ENCODE measurements at places on chromosomes 7 and 10.

GRCh38 chr10:60338002-60338564, 51.6 kb downstream of the ANK3 start:
- DNase-seq: no peak

DNA sequence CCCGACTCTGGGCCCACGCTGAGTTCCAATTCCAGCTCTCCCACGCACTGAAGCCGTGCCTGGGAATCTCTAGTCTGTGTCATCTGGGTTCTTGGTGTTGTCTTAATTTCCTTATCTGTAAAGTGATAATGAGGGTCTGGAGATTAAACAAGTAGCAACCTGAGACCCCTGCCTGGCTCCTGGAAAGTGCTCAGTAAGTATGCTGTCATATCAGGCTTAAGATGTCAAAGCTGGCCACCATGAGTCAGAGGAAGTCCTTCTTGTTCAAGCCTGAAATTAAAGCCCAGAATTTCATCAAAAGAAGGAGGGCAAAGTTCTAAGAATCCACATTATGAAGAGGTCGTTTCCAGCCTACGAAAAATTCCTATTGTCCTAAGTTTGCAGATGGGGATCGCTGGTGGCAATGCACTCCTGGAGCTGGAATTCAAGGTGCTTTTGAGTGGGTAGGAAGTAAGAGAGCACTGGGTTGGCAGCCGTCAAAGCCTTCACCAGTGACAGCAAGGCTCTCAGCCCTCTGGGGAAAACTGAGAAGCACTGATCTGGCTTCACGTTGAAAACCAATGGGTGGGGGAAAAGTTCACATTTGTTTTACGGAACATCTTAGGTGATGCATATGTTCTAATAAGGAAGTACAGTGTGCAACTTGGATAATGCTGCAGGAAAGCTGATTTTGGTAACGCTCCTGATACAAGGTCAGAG, 50.3 kb upstream of the NCAPG2 start:
- no peak for DNase-seq

DNA sequence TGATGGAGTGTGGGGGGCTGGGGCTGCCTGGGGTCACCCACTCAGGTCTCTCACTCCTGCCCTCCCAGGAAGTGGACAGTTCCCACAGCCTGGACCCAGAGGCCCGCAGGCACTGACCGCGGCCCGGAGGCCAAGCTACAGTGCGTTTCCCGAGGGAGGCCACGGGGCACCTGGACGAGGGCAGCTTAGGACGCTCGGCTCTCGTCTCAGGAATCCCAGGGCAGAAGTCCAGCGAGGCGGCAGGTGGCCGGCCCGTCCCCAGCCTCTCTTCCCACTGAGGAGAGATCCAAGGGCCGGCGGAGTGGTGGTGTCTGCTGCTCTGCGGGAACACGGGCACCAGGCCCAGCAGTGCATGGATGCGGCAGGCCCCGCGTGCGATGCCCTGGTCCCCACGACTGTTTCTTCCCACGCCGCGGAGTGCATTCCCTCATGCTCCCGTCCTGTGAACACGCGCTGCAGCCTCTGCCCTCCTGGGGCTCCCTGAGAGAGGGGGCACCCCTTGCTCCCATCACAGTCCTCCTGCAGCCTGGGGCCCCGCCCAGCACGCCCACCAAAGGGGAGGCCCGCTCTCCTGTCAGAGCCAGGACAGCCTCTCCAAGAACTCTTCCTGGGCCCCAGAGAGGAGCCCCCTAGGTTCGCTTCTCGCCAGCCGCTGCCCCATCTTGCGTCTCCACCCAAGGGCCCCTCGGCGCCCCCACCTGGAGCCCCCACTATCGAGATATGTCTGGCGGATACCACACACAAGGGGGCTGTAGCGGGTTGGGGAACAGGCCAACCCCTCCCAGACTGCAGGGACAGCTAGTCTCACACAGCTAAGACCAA, 24.3 kb upstream of the GPR146 start:
- no peak for DNase-seq

DNA sequence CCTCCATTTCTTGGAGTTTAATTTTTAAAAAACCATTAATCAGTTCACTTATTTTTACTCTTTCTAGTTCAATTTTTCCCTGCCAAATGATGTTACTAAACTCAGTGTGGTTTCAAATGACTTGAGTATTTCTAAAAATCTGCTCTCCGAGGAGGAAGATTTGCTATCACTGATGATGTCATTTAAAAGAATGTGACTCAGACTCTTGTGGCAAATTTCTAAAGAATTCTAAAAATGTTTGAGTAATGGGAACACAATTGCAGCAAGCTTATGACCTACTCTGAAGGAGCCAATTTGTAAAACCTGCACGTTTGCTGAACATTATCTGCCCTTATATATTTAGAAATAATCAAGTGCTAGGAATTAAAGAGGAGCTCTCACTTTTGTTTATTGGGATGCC, 88.6 kb downstream of the SPAG6 start:
- DNase-seq: no peak

GRCh38 chr7:92987095-92987494, 130.7 kb downstream of the SAMD9 start:
- no peak for DNase-seq

DNA sequence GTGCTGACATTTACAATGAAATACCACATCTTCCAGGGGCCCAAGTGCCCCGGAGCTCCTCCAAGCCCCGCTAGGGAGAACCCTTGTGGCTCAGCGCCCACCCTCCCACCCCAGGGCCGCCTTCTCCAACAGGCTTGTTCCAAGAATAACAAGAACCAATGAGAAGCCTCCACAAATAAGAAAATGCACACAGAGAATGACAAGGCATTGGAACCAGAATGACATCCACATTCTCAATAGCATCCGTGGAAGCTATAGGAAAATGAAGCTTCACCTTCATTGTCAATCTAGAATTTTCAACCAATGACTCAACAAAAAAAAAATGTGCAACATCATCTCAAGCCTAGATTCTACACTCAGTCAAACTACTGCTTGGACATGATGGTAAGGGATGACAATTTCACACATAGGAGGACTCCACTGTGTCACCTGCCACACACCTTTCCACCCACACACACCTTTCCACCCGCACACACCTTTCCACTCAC, 50.4 kb upstream of the PPP2R2D start:
- no peak for DNase-seq

DNA sequence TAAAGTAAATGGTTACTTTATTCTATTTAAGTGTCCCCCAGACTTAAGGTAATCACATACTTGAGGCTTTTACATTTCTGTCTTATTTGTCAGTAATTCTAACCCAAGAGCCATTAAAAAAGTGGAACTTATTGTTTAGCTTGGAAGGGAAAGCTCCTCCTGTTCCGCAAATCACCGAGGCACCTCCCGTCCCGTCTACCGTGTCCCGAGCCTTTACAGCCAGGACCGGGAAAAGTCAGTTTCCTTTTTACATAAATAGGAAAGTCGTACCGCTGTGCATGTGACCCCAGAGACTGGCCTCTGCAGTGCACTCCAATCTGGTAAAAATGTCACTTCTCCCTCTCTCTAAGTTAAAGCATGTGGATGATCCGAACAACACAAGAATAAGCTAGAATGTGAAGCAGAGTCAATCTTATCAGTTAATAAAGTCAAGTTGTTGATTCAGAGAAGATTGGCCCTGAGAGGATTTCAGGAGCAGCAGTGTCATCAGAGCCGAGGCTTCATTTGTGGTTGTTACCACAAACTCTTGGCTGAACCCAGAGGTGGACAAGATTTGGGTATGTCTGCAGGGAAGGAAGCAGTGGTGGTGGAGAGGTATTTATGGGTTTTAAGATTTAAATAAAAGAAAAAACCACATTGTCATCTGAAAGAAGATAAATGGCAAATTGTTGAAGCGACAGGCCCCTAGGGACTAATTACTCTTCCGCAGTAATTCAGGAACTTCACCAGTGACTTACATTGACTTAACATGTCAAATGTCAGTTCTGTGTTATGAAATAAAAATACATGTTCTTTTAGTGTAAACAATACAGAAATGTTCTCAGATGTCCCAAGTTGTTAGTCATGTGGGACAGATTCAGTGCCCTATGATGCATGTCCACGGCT, 316.6 kb upstream of the ZNF32 start:
- no peak for DNase-seq

GRCh38 chr7:107712896-107713295, 31.0 kb upstream of the CBLL1 start:
- DNase-seq: no peak
